Fibroblast of lung (primary cell): ENCODE measurements at places on chromosomes 12 and 14.

DNA sequence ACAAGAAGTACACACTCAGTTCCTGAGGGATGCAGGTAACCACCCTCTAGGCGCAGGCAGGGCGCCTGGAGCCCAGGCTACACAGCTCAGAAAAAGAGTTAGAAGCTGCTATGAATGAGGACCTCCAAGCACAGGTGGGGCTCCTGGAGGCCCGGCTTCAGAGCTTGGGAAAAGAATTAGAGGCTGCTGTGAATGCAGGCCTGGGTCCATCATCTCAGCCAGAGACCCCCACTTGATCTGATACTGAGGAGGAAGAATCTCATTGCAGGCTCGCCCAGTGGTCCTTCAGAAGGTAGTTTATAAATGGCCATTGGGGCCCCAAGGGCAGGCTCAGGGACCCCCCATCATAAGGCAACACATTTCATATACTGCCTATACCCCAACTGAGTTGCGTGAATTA, 556.4 kb downstream of the SLC6A15 start:
- DNase-seq, result no peak

DNA sequence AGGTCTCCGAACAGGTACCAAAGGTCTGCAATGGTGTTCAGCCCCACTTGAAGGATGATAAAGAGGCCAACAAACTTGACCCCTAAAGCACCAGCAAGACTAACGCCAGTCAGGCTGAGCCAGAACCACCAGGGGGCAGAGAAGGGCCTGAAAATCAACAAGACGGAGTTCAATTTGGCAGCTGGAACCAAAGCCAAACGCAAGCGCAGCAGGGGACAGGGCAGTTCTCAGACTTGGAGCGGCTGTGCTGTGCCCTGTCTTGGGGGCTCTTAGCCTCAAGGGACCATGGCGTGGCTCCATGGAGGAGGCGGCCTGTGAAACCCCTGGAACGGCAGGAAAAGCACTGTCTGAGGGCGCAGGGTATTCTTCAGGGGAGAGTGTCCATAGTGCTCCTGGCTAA, 19.6 kb downstream of the POMT2 start:
- peak; percentile 89 for DNase-seq

- peak; percentile 35 for DNase-seq
Measured at GRCh38 chr12:65372574-65372973, 94.1 kb downstream of the MSRB3 start.

DNA sequence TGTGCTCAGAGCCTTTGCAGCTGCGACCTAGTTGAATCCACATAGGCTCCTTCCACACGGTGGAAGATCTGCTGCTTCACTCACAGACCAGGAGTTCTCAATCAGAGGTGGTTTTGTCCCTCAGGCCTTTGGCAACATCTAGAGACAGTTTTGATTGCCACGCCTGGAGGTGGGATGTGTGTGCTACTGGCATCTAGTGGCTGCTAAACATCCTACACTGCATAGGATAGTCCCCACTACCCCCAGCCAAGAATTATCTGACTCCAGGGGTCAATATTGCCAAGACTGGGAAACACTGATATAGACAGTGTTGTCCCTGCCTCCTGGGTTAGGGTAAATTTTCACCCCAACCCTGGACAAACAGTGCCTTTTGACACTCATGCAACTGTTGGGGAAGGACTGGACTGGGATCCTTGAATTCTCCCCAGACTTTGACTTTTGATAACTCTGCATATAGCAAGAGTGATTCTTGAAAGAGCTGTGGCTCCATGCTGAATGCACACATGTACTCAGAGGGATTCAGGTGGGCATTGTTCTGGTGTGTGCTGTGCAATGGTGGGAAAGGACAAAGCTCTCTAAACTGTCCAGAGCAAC, 39.8 kb downstream of the BAZ2A start:
- DNase-seq, result no peak

GRCh38 chr12:74871817-74872216, 334.2 kb downstream of the ATXN7L3B start:
- DNase-seq, result no peak

- no peak for DNase-seq
Measured at GRCh38 chr12:104526320-104526719, 69.6 kb downstream of the CHST11 start.

- no peak for DNase-seq
Measured at GRCh38 chr12:2553388-2554126, 241.2 kb upstream of the FKBP4 start.

- DNase-seq, result peak; percentile 60
Measured at GRCh38 chr14:102295270-102295669, 9.7 kb downstream of the MOK start.

GRCh38 chr12:55978393-55978792, 4.5 kb downstream of the RAB5B start:
- no peak for DNase-seq

GRCh38 chr12:40988824-40989223, 199.3 kb upstream of the PDZRN4 start:
- no peak for DNase-seq

- no peak for DNase-seq
Measured at GRCh38 chr12:106150555-106150954, 11.8 kb upstream of the NUAK1 start.

- peak; percentile 37 for DNase-seq
Measured at GRCh38 chr12:106274575-106275121, 26.8 kb upstream of the CKAP4 start.

GRCh38 chr12:123075646-123076171, 75.2 kb downstream of the PITPNM2 start:
- peak; percentile 58 for DNase-seq

GRCh38 chr12:42887657-42888056, 298.1 kb upstream of the PRICKLE1 start:
- DNase-seq, result peak; percentile 47

DNA sequence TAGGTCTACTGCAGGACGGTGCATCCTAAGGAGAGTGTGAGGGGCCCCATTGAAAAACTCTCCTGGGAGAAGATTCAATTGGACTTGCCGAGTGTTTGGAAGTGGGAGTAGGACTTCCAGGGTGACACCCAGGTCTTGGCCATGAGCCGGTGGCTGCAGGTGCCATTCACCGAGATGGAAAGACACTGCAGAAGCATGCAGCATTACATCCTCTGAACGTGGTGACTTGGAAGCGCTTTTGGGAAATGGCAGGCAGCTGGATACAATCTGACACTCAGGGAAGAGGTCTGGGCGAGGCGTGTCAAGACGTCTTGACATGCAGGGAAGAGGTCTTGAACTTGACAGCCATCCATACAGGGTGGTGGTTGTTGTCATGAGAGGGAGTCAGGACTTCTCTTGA, 126.9 kb downstream of the PAPOLA start:
- DNase-seq, result no peak

GRCh38 chr12:1318327-1319031, 275.9 kb downstream of the FBXL14 start:
- DNase-seq, result peak; percentile 53

- peak; percentile 100 for DNase-seq
Measured at GRCh38 chr12:22275843-22276242, 58.7 kb downstream of the ST8SIA1 start.

DNA sequence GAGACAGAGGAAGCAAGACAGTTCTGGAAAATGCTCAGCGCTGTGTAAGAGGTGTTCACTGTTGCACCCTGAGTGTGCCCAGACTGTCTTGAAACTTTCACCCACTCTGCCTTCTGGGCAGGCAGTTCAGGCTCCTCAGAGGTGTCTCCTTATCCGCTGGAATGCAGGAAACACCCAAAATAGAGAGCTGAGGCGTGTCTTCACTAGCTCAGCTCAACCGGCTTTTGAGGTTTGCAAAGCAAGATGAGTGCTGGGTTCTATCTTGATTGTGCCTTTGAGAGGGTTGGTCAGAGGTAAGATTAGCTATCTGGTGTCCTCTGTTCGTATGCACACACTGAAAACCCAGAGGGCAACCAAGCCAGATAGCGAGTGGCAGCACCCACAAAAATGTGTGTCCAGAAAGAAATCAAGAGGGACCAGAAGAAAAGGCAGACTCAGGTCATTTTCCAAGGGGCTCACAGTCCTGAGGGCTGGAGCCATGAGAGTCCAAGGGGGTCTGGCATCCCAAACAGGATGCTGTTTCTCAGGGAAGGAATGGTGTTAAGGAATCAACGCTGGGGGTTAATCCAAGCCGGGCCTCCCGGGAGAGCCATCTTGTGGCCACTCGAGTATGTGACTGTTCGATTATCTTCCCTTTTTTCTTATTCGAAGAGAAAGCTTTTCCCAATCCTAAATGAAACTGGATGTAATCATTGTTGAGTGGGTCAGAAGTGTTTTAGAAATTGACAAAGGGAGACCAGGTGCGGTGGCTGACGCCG, 47.1 kb downstream of the TBX3 start:
- DNase-seq, result no peak

GRCh38 chr12:6226002-6226678, 25.9 kb downstream of the CD9 start:
- DNase-seq, result peak; percentile 90

GRCh38 chr12:66896797-66897196, 217.9 kb upstream of the GRIP1 start:
- no peak for DNase-seq

DNA sequence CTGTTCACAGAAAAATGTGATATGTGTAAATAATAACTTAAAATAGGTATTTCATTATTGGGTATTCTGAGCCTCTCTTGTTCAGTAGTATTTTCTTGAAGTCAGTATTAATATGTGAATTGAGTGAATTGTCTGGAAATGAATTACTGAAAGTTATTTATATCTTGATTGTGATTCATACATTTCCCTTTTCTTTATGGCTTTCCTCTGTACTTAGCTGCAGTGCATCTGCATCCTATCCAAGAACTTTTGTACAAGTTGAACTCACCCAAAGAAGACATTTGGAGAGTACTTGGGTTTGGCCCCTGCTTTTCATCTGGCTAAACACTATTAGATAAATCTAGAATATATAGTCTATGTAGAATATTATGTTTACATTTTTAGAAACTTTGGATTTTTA, 326.0 kb downstream of the RAD51B start:
- DNase-seq, result peak; percentile 49

DNA sequence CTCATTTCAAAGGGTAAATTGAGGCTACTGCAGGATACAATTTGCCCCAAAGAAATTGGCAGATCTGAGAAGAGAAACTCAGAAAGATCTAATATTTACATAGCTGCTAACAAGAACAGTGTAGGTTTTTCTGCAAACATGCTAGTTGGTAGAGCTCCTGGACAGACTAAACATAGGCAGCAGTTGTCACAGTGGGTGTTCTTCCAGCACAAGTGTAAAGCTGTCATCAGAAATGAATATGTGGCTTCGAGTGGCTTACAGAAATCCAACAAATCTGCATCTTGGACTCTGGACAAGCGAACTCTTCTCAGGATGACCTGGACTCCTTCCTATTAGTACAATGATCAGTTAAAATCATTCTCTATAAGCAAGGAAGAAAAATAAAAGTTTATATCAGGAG, 5.9 kb downstream of the CBX5 start:
- DNase-seq, result no peak

- no peak for DNase-seq
Measured at GRCh38 chr14:71539650-71540285, 392.5 kb upstream of the RGS6 start.

DNA sequence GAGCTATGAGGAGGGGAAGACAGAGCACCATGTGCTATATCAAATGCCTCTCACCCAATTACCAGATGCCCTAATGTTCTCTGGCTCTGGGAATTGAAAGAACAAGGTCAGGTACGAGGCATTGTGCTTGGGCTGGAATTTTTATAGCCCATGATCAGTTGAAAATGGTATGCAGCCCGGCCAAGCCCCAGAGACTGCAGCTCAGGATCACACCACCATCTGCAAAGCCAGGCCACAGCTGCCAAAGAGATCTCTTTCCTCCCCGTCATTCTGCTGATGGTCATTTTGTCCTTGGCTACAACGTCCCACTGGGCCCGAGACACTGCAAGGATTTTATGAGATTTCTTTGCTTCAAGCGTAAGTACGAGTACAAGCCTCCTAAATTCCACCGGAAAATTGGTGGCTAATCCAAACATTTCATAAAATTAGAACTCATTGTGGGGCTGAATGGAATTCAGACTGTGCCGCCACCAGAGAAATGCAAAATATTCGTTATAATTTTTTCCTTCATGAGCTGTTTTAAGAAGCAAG, 15.1 kb downstream of the NUAK1 start:
- peak; percentile 42 for DNase-seq

GRCh38 chr12:42129595-42130204, 15.0 kb downstream of the GXYLT1 start:
- DNase-seq, result peak; percentile 73

DNA sequence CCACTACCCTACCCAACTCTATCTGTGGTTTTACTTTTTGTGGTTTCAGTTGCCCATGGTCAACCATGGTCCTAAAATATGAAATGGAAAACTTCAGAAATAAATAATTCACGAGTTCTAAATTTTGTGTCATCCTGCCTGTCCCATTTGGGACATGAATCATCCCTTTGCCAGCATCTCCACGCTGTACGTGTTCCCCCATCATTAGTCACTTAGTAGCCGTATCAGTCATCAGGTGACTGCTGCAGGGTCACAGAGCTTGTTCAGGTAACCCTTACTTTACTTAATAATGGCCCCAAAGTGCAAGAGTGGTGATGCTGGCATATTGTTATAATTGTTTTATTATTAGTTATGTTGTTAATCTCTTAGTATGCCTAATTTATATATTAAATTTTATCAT, 209.9 kb downstream of the ITPR2 start:
- DNase-seq, result no peak

GRCh38 chr12:46383654-46384450, 11.3 kb upstream of the SLC38A2 start:
- peak; percentile 94 for DNase-seq

GRCh38 chr12:82524641-82525040, 162.1 kb upstream of the TMTC2 start:
- DNase-seq, result no peak

- DNase-seq, result no peak
Measured at GRCh38 chr12:124232654-124232987, 62.3 kb upstream of the RFLNA start.

DNA sequence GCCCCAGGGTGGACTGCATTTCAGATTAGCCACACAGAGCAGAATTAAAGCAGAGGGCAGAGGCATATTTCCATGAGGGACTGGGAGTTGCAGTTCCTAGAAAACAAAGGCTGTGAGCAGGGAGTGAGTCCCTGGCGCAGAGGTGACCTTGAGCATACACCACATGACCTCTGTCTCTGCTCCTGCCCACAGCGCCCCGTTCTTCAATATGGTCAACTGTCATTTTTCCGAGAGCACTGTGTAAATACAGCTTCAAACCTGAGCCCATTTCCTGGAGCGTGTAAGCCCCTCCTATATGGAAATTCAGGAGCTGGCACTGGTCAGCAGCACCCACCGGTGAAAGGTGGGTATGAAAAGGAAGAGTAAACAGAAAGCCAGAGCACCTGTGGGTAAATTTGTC, 192.2 kb upstream of the PELI2 start:
- DNase-seq, result no peak

DNA sequence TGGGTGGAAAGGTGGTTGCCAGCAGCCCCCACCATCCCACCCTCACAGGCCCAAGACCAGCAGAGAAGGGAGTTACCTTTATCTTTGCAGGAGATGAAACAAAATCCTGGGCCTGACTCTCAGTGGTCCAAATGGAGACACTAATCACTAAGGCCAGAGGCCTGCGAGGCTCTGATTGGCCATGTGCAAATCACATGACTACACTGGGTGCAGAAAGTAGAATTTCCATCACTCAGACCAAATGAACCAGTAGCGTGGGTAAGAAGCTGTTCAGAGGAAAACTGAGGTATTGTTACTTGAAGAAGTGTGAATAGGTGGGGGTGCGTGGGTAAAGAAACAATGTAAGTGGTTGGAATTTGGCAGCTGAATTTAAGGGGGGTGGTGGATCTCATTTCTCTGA, 20.2 kb upstream of the PPP1CC start:
- no peak for DNase-seq
